Inflammatory macrophage treated with lipopolysaccharide for 1 hour (primary cell): ENCODE measurements at places on chromosomes 6 and 20.

DNA sequence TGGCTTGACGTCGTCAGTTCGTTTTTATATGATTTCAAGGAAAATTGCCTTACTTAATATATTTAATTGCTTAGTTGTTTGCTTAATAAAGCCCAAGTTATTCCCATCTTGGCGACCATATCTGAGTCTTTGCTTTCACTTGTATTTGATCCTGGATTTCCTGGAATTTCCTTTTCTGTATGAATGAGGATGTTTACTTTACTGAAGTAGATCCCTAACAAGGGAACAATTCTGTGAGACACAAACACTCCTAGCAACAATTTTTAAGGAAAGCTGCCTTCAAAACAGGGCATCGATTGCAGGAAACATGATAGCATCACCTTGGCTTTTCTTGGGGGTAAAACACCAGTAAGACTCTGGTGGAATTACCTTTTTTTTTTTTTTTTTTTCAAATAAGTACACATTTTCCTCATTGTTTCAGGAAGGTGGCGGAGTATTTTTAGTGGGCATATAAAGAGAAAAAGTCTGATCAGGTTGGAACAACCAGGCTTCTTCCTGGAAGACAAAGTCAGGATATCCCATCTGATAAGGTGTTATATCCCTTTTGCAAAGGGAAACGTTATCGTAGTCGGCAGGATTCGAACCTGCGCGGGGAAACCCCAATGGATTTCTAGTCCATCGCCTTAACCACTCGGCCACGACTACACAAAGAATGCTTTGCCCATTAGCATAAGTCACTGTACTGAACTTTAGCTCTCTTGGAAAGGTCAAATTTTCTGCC, 68.5 kb upstream of the ZNF184 start:
- DNase-seq = no peak

- no peak for DNase-seq
Measured at GRCh38 chr6:120608826-120609225, 725.5 kb downstream of the TBC1D32 start.

- no peak for DNase-seq
Measured at GRCh38 chr6:101537753-101538316, 144.3 kb downstream of the GRIK2 start.

- no peak for DNase-seq
Measured at GRCh38 chr20:22836211-22836610, 198.9 kb upstream of the SSTR4 start.

DNA sequence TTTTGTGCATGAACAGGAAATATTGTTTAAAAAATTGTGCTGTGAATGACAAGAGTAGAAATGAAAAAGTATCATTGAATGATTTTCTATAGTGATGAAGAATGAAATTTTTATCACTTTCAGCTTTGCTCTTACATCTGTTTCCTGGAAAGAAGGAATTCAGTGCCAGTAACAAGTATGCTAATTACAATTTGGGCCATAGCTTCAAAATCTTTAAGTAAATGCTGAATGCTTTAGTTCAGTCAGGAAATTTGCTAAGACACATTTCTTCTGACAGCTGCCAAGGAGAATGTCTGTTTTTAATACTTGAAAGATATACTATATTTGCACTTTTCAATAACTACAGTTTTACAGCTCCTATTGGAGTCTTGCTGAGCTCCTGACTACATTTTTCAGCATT, 203.7 kb upstream of the RSPO3 start:
- DNase-seq = no peak

DNA sequence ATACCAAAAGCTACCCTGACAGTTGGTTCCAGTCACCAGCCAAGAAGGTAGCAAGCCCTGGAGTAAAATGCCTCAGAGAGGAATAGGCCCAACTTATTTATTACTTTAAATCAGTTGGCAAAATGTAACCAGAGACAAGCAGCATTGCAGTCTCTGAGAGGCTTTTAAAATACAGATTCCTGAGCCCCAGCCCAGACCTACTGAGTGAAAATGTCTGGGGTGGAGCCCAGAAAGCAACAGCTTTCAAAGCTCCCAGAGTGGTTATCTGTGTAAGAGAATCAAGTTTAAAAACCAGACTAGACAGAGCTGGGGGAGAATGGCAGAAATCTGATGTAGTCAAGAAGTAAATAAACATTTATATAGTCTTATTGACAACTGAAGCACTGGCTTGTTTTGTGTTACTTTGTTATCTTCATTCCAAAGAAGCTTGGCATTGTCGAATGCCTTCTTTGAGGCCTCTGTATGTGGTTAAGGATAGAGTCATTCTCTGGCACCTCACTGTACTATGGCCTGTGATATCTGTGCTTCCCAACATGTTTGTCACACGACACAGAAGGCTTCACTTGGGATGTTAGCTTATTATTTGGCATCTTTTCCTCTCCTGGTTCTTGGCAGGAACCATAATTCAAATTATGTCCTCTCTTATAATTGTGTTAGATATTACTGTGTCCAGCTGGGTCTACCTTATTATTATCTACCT, 313.5 kb downstream of the SLC35F1 start:
- DNase-seq = no peak

GRCh38 chr20:36126836-36127527, 27.6 kb upstream of the EPB41L1 start:
- no peak for DNase-seq
